Vagina (tissue), 2 donors: ENCODE measurements at places on chromosomes 13 and 19. TPM values are rescaled to one million over a fixed set of nuclear protein-coding genes. Genes with fewer than 3 reads are reported as not detected.

Gene IER2
- total RNA-seq: 152 TPM

Gene LYL1
- 11.5 TPM for total RNA-seq

Gene TECR
- 110 TPM for total RNA-seq

Gene CIC
- 36.1 TPM for total RNA-seq

Gene KLK3
- not detected for total RNA-seq

Gene ZNF728
- 0.49 TPM for total RNA-seq

Gene CEACAM3
- not detected for total RNA-seq

Gene YJU2
- 19.9 TPM for total RNA-seq

Gene CKM
- total RNA-seq: not detected

Gene PALM3
- total RNA-seq: 0.98 TPM

Gene NLRP11
- total RNA-seq: not detected
